ENCODE measurements at places on chromosomes 16 and 17.

- peak; percentile 37 for DNase-seq
Measured at GRCh38 chr17:37608351-37609169, 658 bp downstream of the SYNRG start.

- no peak for DNase-seq
Measured at GRCh38 chr17:77204536-77204935, 63.8 kb downstream of the SEC14L1 start.

DNA sequence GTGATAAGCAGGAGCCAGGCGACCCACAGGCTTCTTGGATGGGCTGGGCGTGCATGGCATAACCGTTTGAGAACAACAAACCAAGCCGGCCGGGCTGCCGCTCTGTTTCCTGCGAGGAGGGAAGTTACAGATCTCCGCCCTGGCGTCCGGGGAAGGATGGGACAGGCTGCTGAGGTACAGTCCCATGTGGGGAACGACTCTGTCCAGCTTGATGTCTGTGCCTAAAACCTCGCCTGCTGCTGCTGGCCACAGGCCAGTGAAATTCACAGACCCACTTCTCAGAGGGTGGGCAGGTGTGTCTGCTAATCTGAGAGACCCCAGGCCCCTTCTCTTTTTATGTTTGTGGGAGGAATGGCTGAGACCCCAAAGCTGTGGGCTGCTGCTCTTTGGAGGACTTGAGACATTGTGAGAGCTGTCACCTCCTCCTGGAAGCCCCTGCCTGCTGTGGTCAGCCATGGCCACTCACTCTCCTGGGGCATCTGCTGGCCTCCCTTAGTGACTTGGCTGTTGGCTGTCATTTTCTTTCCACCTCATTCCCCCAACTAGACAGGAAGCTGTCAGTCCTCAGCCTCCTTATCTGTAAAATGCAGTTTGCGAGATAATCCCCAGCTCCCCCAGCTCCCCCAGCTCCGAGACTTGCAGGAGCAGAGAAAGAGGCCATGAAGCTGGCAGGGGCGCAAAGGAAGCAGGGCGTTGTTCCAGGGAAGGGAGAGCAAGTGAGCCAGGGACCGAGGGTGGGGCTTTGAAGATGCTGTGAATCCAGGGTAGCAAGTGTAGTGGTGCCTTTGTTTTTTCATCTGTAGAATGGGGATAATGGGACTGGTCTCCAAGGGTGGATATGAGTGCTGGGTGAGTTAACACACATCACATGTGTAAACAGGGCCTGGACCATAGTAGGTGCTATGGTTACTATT is 51.0 kb downstream of the CMIP start:
- DNase-seq: no peak

- DNase-seq: no peak
Measured at GRCh38 chr17:51828901-51829300, 329.6 kb downstream of the CA10 start.

DNA sequence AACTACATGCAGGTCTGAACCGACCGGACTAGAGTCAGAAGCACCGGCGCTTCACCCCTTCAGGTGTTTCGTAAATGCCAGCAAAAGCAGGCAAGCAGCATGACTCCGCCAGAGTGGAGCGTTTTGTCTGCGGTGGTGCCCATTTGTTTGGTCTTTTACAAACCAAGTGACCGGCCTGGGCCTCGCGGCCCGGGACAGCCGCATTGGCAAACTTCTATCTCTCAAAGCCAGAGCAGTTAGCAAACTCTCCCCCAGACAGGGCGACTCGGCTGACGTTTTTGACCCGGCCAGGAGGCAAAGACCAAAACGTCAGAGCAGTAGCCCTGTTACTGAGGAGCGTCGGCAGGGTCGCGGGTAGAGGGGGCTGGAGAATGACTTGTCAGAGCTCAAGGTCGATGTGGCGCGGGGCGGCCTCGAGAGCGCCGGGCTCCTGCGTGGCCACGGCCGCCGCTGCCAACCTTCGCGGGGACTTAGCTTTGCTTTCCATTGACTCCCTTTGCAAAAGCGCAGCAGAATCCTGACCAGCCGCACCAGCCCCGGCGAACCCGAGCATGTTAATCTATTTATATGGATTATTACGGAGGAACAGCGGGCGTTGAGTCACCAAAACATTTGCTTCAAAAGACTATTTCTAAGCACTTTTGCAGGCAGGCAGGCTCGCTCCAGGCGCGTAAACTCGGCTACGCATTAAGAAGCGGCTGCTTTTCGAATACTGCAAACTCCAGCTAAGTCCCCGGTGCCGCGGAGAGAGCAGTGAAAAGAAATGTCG is 763 bp upstream of the SOX9 start:
- DNase-seq: peak; percentile 76

DNA sequence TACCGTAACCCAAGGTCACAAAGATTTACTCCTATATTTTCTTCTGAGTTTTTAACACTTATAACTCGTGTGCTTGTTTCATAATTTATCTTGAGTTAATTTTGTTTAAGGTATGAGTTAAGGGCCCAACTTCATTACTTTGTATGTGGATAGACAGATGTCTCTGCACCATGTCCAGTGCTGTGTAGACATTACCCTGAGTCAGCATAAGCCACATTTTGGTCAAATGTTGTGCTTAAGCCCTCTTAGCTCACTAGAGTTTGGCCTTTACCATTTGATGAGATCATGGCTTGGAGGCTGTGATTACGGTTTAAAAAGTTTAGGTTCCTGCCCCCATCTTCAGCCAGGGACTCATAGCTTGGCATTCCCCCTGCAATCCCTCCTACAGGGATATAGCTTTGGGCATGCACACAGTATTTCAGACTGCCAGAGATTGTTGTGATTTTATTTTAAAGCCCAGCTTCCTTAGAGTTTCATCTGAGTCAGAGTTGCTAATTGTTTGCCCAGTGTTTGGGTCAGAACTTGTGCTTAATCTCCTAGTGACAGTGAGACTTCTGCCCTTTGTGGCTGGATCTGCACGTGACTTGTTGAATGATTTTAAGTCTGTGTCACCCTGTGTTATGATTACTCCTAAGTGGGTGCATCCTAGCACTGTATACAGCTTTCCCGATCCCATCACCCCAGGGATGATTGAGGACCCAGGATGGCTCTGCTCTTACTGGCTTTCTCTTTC is 393.1 kb downstream of the CNTNAP4 start:
- no peak for DNase-seq

Measured in fibroblast of mammary gland (primary cell).